Activated CD8-positive, alpha-beta memory T cell treated with anti-CD3 and anti-CD28 coated beads, Interleukin-2, amount 50 U/mL, for 48 hours (primary cell): ENCODE measurements at places on chromosomes 11 and 22.

DNA sequence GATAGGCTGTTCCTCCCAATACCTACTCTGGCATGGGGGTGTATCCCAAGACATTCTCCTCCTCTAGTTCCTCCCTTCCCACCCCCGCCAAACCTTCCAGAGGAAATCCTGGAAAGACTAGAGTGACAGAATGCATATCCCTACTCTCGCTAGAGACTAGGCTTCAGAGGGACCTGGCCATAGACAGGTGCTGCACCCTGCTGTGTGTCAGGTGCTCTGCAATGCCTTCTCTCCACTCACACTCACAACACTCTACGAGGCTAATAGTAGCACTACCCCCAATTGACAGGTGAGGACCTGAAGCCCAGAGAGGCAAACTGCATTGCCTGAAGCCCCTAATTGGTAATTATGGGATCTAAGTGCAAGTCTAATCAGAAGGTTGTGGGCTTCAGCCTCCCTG is 46.2 kb upstream of the LMO1 start:
- DNase-seq, result no peak

- DNase-seq, result no peak
These were observed 4.0 kb upstream of the CYTH4 start for GRCh38 chr22:37278261-37278660.

- no peak for DNase-seq
These were observed 2.7 kb upstream of the CLMP start for GRCh38 chr11:123197711-123198110.

- no peak for DNase-seq
These were observed 45.4 kb downstream of the MYO7A start for GRCh38 chr11:77173494-77173893.

GRCh38 chr11:47318166-47318565 is 34.3 kb downstream of the MYBPC3 start:
- DNase-seq, result no peak

GRCh38 chr11:112394304-112394703 is 133.6 kb upstream of the PLET1 start:
- DNase-seq, result no peak

- no peak for DNase-seq
These were observed 40.3 kb upstream of the AMOTL1 start for GRCh38 chr11:94727819-94728218.

DNA sequence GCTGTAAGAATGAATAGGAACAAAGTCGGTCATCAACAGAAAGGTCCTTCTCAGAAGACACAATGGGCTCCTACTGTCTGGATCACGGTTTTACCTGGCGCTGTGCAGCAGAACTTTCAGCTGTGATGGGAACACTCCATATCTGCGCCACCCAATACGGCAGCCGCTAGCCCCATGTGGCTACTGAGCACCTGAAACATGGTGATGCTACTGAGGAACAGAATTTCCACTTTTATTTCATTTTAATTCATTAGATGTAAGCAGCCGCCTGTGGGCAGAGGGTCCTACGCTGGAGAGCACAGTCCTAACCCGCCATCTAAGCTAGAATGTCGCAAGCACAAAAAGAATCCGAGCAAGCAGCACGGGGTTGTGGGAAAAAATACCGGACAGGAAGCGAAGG is 2.7 kb downstream of the SULT4A1 start:
- DNase-seq, result no peak
